ENCODE measurements at places on chromosomes 7 and 10.

GRCh38 chr10:7942859-7943258 is 111.6 kb upstream of the GATA3 start:
- no peaks in the 10 kb centered on the region for H3K36me3 ChIP-seq
- no peak overlapping the region for H3K27ac ChIP-seq
- no peak for DNase-seq
- H3K4me1 ChIP-seq = no peaks in the 10 kb centered on the region
- H3K4me3 ChIP-seq = no peak overlapping the region

DNA sequence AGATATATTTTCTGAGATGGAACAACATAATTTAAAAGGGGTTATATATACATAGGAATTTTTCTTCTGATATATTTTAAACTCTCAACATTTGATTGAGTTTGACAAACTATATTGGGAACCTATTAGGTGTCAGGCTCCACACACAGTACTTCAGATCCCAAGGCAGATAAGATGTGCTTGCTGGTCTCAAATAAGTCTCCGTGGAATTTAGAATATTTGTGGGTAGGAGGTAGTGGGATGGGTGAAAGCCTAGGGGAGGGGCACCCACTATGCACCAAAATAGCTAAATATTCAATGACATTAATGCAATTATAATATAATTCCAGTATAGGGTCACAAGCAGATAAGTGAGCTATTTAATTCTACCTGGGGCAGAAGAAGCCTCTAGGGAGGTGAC is 81.5 kb downstream of the ARL4A start:
- H3K36me3 ChIP-seq = no peaks in the 10 kb centered on the region
- no peak overlapping the region for H3K27ac ChIP-seq
- H3K27me3 ChIP-seq = no peaks in the 10 kb centered on the region
- DNase-seq = no peak
- H3K4me3 ChIP-seq = no peak overlapping the region

DNA sequence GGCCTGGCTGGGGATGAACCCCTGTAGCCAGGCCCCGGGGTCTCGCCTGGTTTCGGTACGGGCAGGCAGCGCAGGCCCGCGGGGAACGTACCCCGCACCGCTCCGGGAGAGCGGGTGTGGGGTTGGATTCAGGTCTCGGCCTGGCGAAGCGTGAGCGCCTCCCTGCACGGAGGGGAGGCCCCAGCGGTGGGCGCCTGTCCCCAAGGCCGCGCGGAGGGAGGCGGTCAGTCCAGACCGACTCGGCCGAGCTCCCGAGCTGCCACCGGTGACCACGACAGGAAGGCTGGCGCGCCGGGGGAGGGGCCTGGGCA is 378 bp upstream of the INPP5F start:
- H3K36me3 ChIP-seq = no peaks in the 10 kb centered on the region
- no peaks in the 10 kb centered on the region for H3K27me3 ChIP-seq
- no peak for DNase-seq
- peak overlapping the region; percentile 95 for H3K4me3 ChIP-seq

DNA sequence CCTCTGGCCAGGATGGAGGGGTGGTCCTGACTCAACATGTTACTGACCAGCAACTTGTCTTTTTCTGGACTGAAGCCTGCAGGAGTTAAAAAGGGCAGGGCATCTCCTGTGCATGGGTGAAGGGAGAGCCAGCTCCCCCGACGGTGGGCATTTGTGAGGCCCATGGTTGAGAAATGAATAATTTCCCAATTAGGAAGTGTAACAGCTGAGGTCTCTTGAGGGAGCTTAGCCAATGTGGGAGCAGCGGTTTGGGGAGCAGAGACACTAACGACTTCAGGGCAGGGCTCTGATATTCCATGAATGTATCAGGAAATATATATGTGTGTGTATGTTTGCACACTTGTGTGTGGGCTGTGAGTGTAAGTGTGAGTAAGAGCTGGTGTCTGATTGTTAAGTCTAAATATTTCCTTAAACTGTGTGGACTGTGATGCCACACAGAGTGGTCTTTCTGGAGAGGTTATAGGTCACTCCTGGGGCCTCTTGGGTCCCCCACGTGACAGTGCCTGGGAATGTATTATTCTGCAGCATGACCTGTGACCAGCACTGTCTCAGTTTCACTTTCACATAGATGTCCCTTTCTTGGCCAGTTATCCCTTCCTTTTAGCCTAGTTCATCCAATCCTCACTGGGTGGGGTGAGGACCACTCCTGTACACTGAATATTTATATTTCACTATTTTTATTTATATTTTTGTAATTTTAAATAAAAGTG is 6.0 kb downstream of the PLAU start:
- H3K4me1 ChIP-seq = no peaks in the 10 kb centered on the region
- no peak overlapping the region for H3K4me3 ChIP-seq
- no peak for DNase-seq
- H3K36me3 ChIP-seq = no peaks in the 10 kb centered on the region
- H3K27ac ChIP-seq = no peak overlapping the region

GRCh38 chr7:74138334-74138867 is 35.8 kb upstream of the EIF4H start:
- DNase-seq = peak; percentile 16
- H3K4me1 ChIP-seq = peaks cover 11% of the 10 kb centered on the region
- peak overlapping the region; percentile 32 for H3K4me3 ChIP-seq
- H3K27me3 ChIP-seq = no peaks in the 10 kb centered on the region
- H3K36me3 ChIP-seq = no peaks in the 10 kb centered on the region

DNA sequence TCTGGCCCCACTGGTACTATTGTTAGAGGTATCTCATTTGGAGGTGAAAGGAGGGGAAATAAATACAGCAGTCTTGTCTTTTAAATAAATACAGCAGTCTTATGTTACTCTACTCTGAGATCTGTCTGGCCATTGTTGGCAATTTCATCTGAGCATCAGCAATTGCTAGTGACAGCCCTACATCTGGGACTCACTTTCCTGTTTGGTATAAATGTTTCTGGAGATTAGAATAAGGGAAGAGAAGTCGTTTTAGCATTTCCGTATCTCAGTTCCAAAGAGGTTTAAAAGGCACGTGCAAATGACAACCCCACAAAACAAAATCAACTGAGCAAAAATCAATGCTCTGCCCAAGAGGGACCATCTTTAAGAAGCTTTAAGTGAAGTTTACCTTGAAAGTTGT is 18.1 kb upstream of the CNNM2 start:
- H3K4me1 ChIP-seq = no peaks in the 10 kb centered on the region
- no peak overlapping the region for H3K27ac ChIP-seq
- H3K27me3 ChIP-seq = no peaks in the 10 kb centered on the region
- H3K36me3 ChIP-seq = no peaks in the 10 kb centered on the region

- H3K4me3 ChIP-seq = no peak overlapping the region
- no peaks in the 10 kb centered on the region for H3K4me1 ChIP-seq
- no peak overlapping the region for H3K27ac ChIP-seq
- DNase-seq = no peak
- no peaks in the 10 kb centered on the region for H3K27me3 ChIP-seq
- no peaks in the 10 kb centered on the region for H3K36me3 ChIP-seq
Measured at GRCh38 chr7:158076656-158077055, 511.0 kb downstream of the PTPRN2 start.

DNA sequence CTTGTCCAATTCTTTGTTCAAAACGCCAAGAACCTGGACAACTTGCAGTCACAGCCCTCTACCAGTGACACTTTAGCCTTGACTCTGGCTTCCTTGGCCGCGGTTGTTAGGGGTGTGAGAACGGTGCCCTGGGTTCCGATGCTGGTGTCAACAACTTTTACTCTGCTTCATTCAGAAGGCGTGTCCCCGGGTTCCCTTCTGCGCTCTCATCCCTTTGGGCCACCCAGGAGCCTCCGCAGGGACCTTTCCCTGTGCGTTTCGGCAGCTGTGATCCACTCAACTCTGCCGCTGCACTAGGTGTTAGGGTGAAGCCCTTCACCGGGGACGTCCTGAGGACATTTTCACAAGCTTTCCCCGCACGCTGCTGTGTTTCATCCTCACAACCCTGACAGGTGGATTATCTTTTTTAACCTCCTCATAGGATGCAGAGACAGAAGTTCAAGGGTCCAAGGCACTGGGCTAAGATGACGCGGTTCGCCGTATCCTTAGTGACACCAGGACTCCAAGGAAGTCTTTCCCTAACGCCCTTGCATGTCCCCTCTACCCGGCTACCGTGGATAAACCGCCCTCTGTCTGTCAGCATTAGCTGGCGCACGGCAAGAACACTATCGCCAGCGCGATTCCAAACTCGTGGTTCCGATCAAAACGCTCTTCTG is 133.5 kb upstream of the SHH start:
- no peaks in the 10 kb centered on the region for H3K36me3 ChIP-seq
- no peaks in the 10 kb centered on the region for H3K27me3 ChIP-seq
- no peak overlapping the region for H3K27ac ChIP-seq
- no peak overlapping the region for H3K4me3 ChIP-seq
- DNase-seq = no peak

- no peaks in the 10 kb centered on the region for H3K27me3 ChIP-seq
- H3K4me1 ChIP-seq = no peaks in the 10 kb centered on the region
- no peaks in the 10 kb centered on the region for H3K36me3 ChIP-seq
- DNase-seq = no peak
- H3K27ac ChIP-seq = no peak overlapping the region
Measured at GRCh38 chr7:69922026-69922803, 323.9 kb downstream of the AUTS2 start.

GRCh38 chr10:29512425-29512974 is 122.3 kb downstream of the SVIL start:
- no peaks in the 10 kb centered on the region for H3K27me3 ChIP-seq
- no peak for DNase-seq
- H3K27ac ChIP-seq = no peak overlapping the region
- no peak overlapping the region for H3K4me3 ChIP-seq
- H3K36me3 ChIP-seq = no peaks in the 10 kb centered on the region
- H3K4me1 ChIP-seq = no peaks in the 10 kb centered on the region

DNA sequence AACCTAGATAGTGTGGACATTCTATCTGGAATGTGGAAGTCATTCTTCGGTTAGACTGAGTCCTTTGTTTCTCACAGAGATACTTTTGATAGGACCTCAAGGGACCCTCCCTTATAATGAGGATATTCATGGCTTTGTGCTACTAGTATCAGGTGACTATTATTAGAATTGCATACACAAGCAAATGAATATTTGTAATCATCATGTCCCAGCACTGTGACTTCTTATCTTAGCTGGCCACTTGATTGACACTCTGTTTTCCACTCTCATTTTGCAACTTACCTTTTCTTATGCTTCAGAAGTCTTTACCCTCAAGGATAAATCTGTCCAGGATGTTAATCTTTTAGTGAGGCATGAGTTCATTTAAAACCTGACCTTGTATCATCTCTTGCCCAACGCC is 268.2 kb upstream of the FZD1 start:
- no peaks in the 10 kb centered on the region for H3K36me3 ChIP-seq
- no peak overlapping the region for H3K27ac ChIP-seq
- no peak for DNase-seq
- no peak overlapping the region for H3K4me3 ChIP-seq
- H3K27me3 ChIP-seq = no peaks in the 10 kb centered on the region

- no peaks in the 10 kb centered on the region for H3K4me1 ChIP-seq
- H3K36me3 ChIP-seq = no peaks in the 10 kb centered on the region
- no peaks in the 10 kb centered on the region for H3K27me3 ChIP-seq
- H3K27ac ChIP-seq = no peak overlapping the region
- no peak overlapping the region for H3K4me3 ChIP-seq
Measured at GRCh38 chr7:69439636-69440325, 158.5 kb upstream of the AUTS2 start.

DNA sequence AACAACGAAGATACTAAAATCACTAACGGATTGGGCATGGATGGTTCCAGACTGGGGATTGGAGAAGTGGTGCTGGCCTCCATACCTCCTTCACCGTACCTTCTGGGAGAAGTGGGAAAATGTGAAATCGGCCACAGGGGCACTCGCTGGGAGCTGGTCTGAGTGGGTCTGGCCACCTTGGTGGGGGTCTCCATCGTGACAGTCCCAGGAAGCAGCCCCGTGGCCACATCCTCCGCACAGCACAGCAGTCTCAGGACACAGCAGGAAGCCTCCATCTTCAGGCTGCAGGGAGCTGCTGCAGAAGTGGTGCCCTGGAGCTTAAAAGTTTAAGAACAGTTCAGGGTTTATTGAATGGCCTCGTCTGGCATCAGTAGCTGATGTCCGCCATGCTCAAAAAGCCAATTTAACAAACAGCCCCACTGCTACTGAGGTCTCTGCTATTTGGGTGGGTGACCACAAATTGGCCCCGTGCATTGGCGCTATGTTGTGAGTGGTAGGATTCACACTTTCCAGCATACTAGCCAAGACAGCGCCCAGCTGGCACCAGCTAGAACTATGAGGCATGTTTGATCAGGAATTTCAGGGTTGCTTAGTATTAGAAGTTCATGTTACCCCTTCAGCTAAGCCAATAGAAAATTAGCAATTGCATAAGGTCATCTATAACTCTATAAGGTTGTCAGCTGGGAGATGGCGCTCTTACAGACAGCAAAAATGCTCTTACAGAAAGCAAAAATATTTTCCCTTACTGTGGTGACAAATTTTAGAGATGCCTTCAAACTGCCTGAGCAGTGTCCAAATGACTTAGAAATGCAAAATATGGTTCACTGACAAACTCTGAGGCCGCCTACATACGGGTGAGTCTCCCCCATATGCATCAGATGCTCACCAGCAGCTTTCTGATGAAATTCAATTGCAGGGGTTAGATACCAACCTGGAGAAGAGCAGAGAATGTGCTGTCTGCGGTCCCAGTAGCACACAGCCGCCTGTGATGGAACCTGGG is 17.0 kb downstream of the PKD1L1 start:
- no peak overlapping the region for H3K4me3 ChIP-seq
- peaks cover 13% of the 10 kb centered on the region for H3K4me1 ChIP-seq
- H3K36me3 ChIP-seq = no peaks in the 10 kb centered on the region
- no peaks in the 10 kb centered on the region for H3K27me3 ChIP-seq
- H3K27ac ChIP-seq = no peak overlapping the region

- H3K36me3 ChIP-seq = no peaks in the 10 kb centered on the region
- H3K27me3 ChIP-seq = peaks cover 52% of the 10 kb centered on the region
- H3K4me3 ChIP-seq = no peak overlapping the region
- H3K4me1 ChIP-seq = peaks cover 23% of the 10 kb centered on the region
- no peak for DNase-seq
Measured at GRCh38 chr7:128918016-128918665, 7.6 kb upstream of the KCP start.

DNA sequence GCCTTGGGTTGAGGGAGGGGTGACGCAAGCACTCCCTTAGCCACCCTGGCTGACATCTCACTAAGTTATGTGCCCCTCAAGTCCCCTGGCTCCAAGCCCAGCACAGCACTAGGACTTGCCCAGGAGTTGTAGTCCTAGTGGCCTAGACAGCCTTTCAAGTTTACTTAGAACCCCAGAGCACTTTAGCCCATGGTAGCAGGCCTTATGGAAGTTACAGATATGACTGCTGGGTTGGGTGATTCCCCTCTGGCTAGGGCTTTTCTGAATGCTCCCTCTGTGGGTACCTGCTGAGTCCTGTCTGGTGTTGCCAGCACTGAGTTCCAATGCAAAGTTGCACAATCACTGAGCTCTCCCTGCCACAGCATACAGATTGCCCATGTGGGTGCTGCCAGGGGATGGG is 83.2 kb downstream of the AHCYL2 start:
- H3K4me1 ChIP-seq = peaks cover 4% of the 10 kb centered on the region
- no peaks in the 10 kb centered on the region for H3K36me3 ChIP-seq
- H3K27me3 ChIP-seq = no peaks in the 10 kb centered on the region
- H3K27ac ChIP-seq = no peak overlapping the region

GRCh38 chr10:31871266-31872065 is 57.2 kb downstream of the ARHGAP12 start:
- no peak overlapping the region for H3K27ac ChIP-seq
- H3K36me3 ChIP-seq = no peaks in the 10 kb centered on the region
- no peaks in the 10 kb centered on the region for H3K27me3 ChIP-seq
- H3K4me1 ChIP-seq = no peaks in the 10 kb centered on the region
- no peak overlapping the region for H3K4me3 ChIP-seq
